ENCODE measurements at places on chromosomes 2 and 18. TPM values are rescaled to one million over a fixed set of nuclear protein-coding genes. Genes with fewer than 3 reads are reported as not detected.

DNA sequence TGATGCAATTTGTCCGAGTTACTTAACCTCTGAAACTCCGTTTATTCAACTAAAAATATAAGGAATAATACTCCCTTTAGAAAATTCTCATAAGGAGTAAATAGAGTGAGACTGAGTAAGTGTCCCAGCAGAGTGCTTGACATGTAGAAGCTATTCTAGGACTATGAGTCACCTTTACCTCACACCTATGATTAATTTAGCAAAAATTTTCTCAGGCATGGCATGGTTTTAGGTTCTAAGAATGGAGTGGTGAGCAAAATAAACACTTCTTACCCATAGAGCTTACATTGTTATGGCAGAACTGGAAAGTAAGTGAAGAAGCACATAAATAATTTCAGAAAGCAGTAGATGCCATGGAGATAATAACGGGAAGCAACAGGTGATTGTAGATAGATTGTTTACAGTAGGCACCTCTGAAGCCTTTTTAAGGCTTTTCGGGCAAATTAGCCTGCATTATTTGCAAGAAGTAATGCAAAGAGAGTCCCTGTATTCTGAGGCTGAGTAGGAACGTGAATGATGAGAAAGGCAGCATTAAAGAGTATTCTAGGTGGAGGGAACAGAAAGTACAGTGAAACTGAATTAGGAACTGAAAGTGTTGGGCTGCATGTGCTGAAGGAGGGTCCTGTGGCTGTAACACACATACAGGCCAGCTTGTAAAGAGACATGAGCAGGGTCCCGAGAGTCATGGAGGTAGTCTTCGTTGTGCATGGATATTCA lies 209.2 kb downstream of the ZNF407 start:
- H3K27ac ChIP-seq = no peak overlapping the region
- no peak for DNase-seq
- H3K27me3 ChIP-seq = no peaks in the 10 kb centered on the region
- H3K36me3 ChIP-seq = no peaks in the 10 kb centered on the region
- H3K4me3 ChIP-seq = no peak overlapping the region

GRCh38 chr2:29189052-29189451 lies 73.8 kb downstream of the CLIP4 start:
- H3K4me1 ChIP-seq = no peaks in the 10 kb centered on the region
- H3K27ac ChIP-seq = no peak overlapping the region
- DNase-seq = no peak
- H3K36me3 ChIP-seq = no peaks in the 10 kb centered on the region
- H3K27me3 ChIP-seq = no peaks in the 10 kb centered on the region

TMEM169 gene
- 2.7 TPM for total RNA-seq

GRCh38 chr2:171995586-171995985 lies 4.2 kb upstream of the METAP1D start:
- no peaks in the 10 kb centered on the region for H3K36me3 ChIP-seq
- no peak for DNase-seq
- H3K27ac ChIP-seq = no peak overlapping the region
- H3K4me1 ChIP-seq = no peaks in the 10 kb centered on the region
- H3K27me3 ChIP-seq = no peaks in the 10 kb centered on the region
- no peak overlapping the region for H3K4me3 ChIP-seq

PAIP2B gene
- total RNA-seq = 22.5 TPM

GRCh38 chr2:172087207-172087779 lies 2.0 kb downstream of the DLX1 start:
- H3K4me1 ChIP-seq = no peaks in the 10 kb centered on the region
- no peak overlapping the region for H3K27ac ChIP-seq
- no peaks in the 10 kb centered on the region for H3K36me3 ChIP-seq
- no peak for DNase-seq
- H3K27me3 ChIP-seq = peaks cover 67% of the 10 kb centered on the region

DSC2 gene
- total RNA-seq = 6.9 TPM

DNA sequence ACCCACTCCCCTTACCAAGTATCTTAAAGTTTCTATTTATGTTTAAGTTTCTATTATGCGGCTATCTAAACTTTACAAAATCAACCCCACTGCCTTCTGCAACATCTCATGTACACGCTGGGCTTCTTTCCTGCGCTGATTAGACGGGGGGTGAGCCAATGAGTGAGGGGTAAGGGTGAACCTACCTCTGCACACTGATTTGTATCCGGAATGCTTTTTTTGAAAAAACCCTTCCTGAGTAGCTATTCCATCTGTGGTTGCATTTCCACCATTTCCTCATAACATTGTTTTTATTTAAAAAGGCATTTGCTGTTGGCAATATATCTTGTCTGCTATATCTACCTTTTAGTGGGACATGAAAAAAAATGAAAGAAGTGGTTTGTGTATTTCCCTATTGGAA lies 6.3 kb downstream of the ALPG start:
- DNase-seq = no peak
- no peaks in the 10 kb centered on the region for H3K36me3 ChIP-seq
- H3K27me3 ChIP-seq = no peaks in the 10 kb centered on the region
- no peak overlapping the region for H3K27ac ChIP-seq

DNA sequence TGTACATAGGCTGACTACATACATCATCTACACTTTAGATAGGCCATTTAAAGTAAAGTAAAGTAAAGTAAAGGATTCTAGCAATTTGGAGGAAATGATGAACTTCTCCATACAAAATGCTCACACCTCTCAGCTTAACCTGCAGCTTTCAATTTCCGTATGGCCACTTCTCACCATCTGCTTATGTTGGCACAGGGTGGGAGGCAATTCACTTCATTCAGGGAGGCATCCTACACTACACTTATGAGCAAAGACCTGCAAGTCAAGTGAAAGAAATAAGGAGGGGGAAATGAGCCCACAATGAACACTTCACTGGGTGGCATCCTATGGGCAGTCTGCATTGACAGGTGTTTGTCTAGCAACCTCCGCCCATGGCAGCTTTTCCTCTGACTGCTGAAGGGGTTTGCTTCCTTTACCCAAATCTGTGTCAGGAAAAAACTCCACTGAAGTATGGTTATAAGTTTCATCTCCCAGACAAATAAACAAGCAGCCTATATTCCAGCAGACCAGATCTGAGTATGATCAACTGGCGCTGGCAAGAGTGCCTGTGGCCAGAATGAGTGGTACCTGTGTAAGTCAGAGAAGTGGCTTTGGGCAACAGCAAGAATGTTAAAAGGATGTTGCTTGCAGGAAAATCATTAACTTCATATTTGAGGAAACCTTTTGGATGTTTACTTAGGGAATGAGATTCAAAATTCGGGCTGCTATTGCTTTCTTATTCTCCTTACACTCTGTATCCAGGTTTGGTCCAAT lies 449.1 kb downstream of the TGIF1 start:
- H3K27me3 ChIP-seq = no peaks in the 10 kb centered on the region
- no peak for DNase-seq
- H3K36me3 ChIP-seq = no peaks in the 10 kb centered on the region
- H3K4me1 ChIP-seq = no peaks in the 10 kb centered on the region

DNA sequence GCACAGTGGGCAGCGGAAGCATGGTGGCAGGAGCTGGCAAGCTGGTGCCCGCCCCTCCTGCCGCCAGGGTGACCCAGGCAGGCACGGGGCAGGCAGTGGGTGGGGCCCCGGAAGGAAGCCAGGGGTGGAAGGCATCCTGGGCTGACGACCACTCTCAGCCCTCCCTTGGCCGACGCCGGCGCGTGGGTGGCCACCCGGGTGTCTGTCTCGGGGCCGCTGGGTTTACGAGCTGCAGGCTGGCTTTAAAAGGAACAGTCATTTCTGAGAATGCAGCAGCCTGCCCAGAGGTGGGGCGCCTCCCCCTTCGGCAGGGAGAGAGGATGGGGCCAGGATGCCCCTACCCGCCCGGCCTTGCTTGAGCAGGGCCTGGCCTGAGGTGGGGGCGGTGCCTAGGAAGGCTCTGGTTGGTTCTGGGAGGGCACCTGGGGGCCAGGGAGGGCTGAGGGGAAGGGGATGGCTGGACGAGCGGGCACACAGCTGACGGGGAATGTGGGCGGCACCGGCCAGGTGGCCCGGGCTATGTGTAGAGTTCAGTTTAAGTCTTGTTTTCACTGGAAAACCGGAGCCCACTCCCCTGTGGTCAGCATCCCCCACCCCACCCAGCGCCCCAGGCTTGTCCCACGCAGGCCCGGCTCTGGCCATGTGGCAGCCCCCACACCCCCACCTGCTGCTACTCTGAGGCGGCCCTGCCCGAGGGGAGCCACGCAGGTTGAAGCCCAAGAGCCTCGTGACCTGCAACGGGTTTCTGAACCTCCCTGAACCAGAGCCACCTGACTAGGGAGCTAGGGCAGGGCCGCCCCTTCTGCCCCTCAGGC lies 6.3 kb downstream of the BOK start:
- no peak for DNase-seq
- no peaks in the 10 kb centered on the region for H3K4me1 ChIP-seq
- H3K4me3 ChIP-seq = no peak overlapping the region
- H3K36me3 ChIP-seq = peaks cover 36% of the 10 kb centered on the region
- H3K27me3 ChIP-seq = no peaks in the 10 kb centered on the region

- no peak overlapping the region for H3K27ac ChIP-seq
- H3K4me1 ChIP-seq = no peaks in the 10 kb centered on the region
- no peaks in the 10 kb centered on the region for H3K27me3 ChIP-seq
- DNase-seq = no peak
- H3K36me3 ChIP-seq = no peaks in the 10 kb centered on the region
Observed at GRCh38 chr2:66673286-66673685, 238.4 kb downstream of the MEIS1 start.

DNA sequence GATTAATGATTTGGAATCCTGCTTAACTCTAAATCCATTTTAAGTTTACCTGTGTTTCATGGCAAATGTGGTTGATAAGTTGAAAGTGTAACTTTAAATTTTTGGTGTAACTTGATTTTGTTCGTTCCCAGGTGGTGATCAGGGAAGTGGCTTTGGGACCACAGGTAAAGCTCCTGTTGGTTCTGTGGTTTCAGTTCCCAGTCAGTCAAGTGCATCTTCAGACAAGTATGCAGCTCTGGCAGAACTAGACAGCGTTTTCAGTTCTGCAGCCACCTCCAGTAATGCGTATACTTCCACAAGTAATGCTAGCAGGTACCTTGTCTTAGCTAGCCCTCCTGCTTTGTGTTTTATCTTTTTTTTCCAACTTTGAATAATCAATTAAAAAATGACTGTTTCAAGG lies 62.8 kb downstream of the AGFG1 start:
- H3K4me1 ChIP-seq = no peaks in the 10 kb centered on the region
- H3K36me3 ChIP-seq = peaks cover 12% of the 10 kb centered on the region
- no peak for DNase-seq
- no peak overlapping the region for H3K27ac ChIP-seq
- H3K4me3 ChIP-seq = no peak overlapping the region

GRCh38 chr2:168486477-168486876 lies 30.4 kb downstream of the CERS6 start:
- no peak for DNase-seq
- no peaks in the 10 kb centered on the region for H3K4me1 ChIP-seq
- H3K4me3 ChIP-seq = no peak overlapping the region

DNA sequence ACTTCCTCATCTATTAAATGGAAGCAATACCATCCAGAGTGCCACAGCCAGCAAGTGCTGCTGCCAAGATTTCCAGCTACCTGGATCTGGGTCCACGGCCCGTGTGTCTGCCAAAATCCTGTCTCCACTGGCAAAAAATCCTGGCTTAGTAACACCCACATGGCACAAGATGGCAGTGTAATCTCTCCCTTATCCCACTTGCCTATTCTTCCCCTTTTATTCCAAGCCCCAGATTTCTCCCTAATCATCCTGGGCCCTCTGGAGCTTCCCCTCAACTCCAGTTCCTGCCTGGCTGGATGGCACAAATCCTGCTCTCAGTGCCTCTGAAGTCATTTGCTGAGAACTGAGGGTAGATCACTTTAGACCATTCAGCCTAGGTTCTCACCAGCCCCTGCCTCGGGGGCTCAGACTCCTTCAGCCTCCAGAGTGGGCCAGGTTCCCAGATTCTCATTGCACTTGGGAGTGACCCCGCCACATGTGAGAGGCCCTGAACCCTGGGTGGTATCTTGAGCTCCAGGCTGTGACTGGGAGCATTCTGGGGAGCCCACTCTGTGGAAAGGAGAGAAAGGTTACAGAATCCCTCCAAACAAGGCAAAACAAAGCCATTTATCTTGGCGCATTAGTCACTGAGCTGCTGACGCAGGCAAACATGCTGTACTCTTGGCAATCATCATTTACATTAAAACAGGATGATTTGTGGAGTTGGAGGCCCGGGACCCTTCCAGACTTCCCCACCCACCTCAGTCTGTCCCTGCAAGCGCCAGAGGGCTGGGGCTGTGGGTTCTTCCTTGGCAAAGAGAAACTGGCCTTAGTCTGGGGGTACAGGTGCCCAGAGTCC lies 325.8 kb downstream of the DYSF start:
- no peaks in the 10 kb centered on the region for H3K27me3 ChIP-seq
- no peak for DNase-seq
- H3K4me3 ChIP-seq = no peak overlapping the region
- no peak overlapping the region for H3K27ac ChIP-seq
- no peaks in the 10 kb centered on the region for H3K4me1 ChIP-seq

- H3K36me3 ChIP-seq = no peaks in the 10 kb centered on the region
- no peak for DNase-seq
- no peaks in the 10 kb centered on the region for H3K4me1 ChIP-seq
- H3K27me3 ChIP-seq = no peaks in the 10 kb centered on the region
Observed at GRCh38 chr2:19746611-19747309, 155.0 kb downstream of the TTC32 start.

METTL4 gene
- total RNA-seq = 3.3 TPM

GRCh38 chr2:209076151-209076550 lies 347.7 kb upstream of the MAP2 start:
- H3K36me3 ChIP-seq = no peaks in the 10 kb centered on the region
- no peak overlapping the region for H3K27ac ChIP-seq
- DNase-seq = no peak

GRCh38 chr2:105144152-105144940 lies 97.2 kb upstream of the GPR45 start:
- no peaks in the 10 kb centered on the region for H3K4me1 ChIP-seq
- no peak overlapping the region for H3K4me3 ChIP-seq
- H3K27ac ChIP-seq = no peak overlapping the region
- DNase-seq = no peak
- H3K36me3 ChIP-seq = no peaks in the 10 kb centered on the region

DNA sequence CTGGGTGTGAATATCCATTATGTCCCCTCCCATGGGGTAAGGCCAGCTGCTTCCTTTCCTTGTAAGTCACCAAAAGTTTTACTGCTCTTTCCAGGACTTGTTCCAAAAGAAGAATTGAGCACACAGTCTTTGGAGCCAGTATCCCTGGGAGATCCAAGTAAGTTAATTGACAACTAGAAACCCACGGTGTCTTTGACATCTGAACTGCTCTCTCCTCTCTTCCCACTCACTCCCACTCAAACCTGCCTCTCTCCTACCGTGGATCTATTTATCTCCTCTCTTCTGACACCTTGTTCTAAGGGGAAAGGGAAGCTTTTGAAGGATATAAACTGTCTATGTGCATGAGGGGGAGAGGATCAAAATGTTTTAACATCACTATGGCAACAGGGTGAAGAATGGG lies 86.7 kb downstream of the VIT start:
- peaks cover 3% of the 10 kb centered on the region for H3K27me3 ChIP-seq
- no peak for DNase-seq
- H3K4me3 ChIP-seq = no peak overlapping the region
- no peaks in the 10 kb centered on the region for H3K4me1 ChIP-seq
- no peak overlapping the region for H3K27ac ChIP-seq

STK36 gene
- total RNA-seq = 9.2 TPM
